ENCODE measurements at places on chromosomes 12 and 14.

- DNase-seq, result no peak
These were observed 20.9 kb downstream of the DMAC2L start for GRCh38 chr14:50333014-50333509.

DNA sequence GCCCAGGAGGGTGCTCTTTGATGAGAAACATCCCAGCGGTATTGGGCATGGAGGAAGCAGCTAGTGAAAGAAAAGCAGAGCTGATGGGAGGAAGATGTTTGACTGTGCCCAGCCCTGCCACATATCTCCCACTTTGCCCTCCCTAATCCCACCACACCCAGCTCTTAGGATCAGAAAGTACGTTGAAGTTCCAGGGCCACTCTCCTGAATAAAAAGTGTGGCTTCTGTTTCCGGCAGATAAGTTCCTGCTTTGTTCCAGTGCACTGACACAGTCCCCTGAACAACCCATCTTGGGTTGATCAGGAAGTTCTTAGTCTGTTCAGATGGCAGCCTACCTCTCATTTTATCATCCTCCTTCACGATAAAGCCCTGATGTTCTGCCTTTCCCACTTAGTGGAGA, 16.5 kb downstream of the TPCN1 start:
- DNase-seq, result no peak

DNA sequence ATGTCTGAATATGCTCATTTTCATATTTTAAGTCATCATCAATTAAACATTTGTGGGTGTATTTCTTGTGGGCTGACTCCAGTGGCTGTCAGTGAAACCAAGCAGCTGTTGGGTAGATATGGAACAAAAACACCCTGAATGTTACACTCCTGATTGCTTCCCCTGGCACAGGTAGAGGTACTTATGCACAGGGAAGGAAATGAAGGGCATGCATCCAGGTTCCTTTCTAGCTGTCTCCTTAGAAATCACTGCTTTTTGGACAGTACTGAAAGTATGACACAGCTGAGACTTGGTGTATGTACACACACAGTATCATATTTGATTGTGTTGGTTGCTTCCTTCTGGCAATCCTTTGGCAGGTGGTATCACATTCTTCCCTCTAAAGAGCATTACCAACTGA, 1006.7 kb downstream of the DIO2 start:
- no peak for DNase-seq

DNA sequence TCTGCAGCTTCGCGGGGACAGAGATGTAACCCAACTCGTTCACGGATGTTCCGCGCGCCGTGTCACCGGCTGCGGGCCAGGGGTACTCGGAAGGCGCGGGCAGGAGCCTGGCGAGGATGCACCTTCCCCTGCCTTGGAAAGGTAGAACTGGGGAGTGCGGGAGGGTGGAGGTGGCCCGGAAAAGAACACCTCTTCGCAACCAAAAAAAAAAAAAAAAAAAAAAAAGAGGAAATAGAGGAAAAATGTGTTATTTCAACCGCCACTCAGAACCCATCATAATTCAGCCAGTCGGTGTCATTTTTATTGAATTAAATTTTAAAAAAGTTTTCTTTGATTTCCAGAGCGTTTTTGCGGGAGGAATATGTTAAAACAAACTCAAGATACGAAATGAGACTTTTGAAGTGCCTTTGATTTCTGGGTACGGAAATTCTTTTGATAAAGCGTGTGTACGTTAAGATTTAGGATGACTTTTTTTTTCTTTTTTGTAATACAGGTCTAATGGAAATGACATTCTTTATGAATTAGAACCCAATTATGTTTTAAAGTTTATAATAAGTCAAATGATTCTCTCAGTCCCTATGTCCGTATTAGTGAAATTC, 8.9 kb downstream of the CDKN1B start:
- DNase-seq, result no peak

- no peak for DNase-seq
These were observed 56.4 kb upstream of the ISM2 start for GRCh38 chr14:77554816-77555599.

- no peak for DNase-seq
These were observed 59.1 kb downstream of the RASSF3 start for GRCh38 chr12:64669270-64669842.

GRCh38 chr12:22410486-22410885, 76.0 kb upstream of the ST8SIA1 start:
- DNase-seq, result no peak

Measured in NCI-H187 (cell line).